Dermis blood vessel endothelial cell (primary cell): ENCODE measurements at places on chromosomes 5 and 9. TPM values are rescaled to one million over a fixed set of nuclear protein-coding genes. Genes with fewer than 3 reads are reported as not detected.

Gene ABHD17B
- 68.0 and 76.9 TPM in 2 replicates for total RNA-seq

- no peak for DNase-seq
These were observed 79.0 kb upstream of the TNC start for GRCh38 chr9:115196919-115197318.

GRCh38 chr5:169027501-169028061 lies 273.4 kb downstream of the SLIT3 start:
- DNase-seq: no peak

DNA sequence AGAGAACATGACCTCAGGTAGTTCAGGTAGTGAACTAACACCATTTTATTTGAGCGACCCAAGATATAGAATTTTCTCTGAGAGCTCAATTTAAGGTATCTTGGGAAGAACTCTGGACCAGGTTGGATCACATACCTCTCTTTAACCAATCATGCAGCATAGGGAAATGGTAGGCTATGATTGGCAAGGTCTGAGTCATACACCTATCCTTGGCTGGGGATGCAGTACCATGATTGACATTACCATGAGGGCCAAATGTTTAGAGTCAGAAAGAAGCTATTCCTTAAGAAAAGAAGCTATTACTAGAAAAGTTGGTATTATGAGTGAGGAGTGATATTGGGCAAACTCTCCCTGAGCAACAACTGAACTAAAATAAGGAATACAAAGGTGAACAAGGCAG lies 258.7 kb downstream of the KCTD16 start:
- DNase-seq: no peak

- DNase-seq: no peak
These were observed 35.7 kb downstream of the DPYSL3 start for GRCh38 chr5:147474140-147474539.
